ENCODE measurements at places on chromosomes 12 and 14.

- DNase-seq, result no peak
These were observed 11.7 kb downstream of the CCDC88C start for GRCh38 chr14:91405724-91406435.

DNA sequence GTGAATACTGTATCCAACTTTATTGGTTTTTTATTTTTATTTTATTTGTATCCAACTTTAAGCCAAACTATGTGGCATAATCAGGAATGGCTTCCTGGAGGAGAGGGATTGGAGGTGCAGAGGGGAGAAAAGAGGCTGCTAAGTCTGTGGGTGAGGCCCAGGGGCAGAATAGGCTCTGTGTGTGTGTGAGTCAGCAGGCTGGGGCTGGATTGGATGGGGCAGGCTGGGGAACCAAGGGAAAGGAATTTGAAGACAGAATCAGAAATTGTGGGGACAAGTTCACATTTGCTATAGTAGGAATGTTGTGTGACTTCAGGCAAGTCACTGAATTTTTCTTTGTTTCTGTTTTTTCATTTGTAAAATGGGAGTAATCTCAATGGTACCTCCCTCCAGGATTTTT, 12.8 kb upstream of the RILPL1 start:
- no peak for DNase-seq

- DNase-seq, result no peak
These were observed 399.8 kb downstream of the RGS6 start for GRCh38 chr14:72332046-72332445.

DNA sequence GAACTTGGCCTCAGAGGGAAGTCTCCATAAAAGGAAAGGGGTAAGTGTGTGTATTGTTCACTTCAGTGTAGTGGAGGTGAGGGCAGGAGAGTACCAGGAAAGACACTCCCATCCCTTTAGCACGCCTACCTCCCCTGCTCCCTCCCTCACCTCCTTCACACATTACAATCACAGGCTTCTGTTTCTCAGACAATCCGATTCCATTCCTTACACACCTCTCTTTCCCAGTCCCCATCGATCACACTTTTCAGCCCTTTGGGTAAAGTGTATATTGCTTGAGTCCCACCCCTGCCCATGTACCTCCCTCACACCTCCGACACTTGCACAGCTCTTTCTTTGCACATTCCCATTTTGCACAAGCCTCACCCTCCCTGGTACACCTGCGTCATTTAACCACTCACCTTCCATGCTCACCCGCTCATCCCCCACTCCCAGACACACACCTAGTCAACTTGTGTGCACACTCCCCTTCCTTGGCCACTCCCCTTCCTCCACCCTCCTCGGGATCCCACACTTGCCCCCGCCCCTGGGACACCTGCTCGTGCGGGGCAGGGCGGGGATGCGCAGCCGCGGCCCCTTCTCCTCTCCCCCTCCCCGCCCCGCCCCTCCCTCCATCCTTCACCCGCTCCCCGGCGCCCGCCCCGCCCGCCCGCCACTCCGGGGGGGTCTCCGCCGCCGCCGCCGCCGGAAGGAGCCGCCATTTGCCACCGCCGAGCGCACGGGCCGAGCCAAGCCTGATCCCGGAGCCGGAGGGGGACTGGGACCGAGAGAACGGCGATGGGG, at the start of gene MARCHF9:
Gene MARCHF9, plus strand, starts transcription at position 693 of the 783 bp plus-strand sequence. CDS start 426 bp downstream, outside the sequence.
- peak; percentile 76 for DNase-seq

- no peak for DNase-seq
These were observed 440.7 kb upstream of the PDE3A start for GRCh38 chr12:19927661-19928060.

- no peak for DNase-seq
These were observed 23.0 kb upstream of the MYL2 start for GRCh38 chr12:110943373-110943772.

- no peak for DNase-seq
These were observed 18.0 kb downstream of the PLEKHH1 start for GRCh38 chr14:67551123-67551522.

DNA sequence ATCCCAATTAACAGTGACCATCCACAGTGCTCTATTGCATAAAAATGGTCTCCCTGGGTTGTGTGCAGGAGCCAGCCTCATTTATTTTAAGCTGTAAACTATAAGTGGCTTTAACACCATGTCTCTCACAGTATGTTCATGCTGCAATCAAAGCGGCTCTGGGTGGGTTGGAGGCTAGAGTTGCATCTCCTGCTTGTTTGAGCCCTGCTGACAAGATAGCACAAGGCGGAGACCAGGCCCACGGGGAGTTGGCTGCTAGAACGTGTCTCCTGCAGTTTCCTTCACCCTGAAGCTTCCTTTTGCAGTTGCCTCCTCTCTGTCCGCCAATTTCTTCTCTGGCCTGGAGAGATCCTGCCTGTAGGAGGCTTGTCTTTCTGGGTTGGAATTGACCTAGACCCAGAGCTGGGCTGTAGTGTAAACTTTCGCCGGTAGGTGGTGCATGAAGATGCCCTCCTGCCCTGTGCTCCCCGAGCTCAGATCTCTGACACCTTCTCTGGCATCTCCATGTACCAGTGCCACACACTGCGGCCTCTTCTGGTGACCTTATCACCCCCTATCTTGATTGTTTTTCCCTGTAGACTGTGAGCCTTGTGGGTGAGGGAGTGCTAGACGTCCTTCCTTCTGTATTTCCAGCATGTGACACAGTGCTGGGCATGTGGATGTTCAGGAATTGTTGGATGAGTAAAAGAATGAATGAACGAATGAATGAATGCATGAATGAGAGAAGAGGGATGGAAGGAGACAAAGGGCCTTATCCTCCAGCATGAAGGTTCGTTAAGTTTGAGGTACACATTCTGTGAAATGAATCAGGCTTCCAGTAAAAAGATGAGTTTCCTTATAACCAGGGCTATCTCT, 10.4 kb downstream of the OTUB2 start:
- peak; percentile 60 for DNase-seq

- no peak for DNase-seq
These were observed 2.3 kb downstream of the ANKRD9 start for GRCh38 chr14:102507081-102507856.

- DNase-seq, result no peak
These were observed 6.8 kb downstream of the OR10A7 start for GRCh38 chr12:55227643-55228042.

- no peak for DNase-seq
These were observed 28.3 kb downstream of the OAS2 start for GRCh38 chr12:113006641-113007040.

DNA sequence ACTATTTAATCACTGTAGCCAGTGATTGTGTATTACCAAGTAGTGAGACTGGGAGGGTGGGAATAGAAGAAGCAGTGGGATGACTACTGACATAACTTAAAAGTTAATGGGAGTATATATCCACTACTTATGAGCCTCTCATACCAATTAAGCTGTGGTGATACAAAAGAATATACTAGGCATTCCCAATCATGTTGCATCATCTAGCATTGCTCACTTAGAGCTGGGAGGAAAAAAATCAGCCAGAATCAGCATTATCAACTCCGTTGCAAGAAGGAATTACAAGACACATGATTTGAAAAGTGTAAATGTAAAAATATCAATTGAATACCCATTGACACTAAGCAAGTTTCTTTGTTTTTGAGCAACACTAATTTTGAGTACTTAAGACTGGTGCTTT, 745 bp upstream of the PPP1R36 start:
- DNase-seq, result no peak

GRCh38 chr12:65560286-65560685, 264.0 kb upstream of the HMGA2 start:
- DNase-seq, result no peak

DNA sequence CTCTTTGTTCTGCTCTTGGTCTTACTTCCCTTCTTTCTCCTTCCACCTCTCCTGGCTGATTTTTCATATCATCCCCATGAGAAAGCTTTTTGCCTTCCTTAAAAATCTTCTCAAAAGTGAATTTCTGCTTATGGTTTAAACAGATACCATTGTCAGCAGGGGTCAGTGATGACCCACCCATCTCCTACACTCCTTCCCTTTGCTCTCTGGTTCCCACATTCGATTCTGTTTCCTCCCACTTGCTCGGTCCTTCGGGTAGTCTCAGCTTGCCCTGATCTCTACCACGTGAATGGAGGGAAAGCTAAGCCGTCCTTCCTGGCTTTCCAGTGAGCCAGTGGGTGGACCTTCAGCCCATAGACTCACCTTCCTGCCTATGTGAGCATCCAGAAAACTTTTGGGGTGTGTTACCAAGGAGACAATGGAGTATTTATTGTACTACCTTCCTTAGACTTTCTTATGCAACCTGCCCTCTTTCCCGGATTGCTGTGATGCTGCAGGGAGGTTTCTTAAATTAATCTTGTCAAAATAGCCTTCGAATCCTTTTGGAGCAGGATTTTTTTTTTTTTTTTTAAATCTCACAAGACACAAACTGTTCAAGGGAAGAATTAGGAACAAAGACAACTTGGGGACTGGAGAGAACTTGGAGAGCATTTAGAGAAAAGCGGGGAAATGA, 306.3 kb downstream of the CACNA1C start:
- no peak for DNase-seq

DNA sequence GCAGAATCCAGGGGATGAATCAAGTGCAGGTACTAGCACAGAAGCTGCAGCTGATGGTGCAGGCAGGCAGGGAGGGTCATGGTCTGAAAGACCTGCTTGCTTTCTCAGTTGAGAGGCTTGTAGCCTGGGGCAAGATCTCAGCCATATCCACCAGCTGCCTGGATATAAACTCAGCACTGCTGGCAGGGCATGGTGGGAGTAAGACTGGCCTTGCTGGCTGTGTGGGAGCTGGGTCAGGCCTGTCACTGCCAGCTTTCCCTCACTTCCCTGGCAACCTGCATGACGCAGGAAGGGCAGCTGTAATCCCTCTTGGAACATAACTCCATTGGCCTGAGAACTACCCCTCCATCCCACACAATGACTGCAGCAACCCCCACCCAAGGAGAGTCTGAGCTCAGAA, 230.1 kb downstream of the ANO6 start:
- no peak for DNase-seq

DNA sequence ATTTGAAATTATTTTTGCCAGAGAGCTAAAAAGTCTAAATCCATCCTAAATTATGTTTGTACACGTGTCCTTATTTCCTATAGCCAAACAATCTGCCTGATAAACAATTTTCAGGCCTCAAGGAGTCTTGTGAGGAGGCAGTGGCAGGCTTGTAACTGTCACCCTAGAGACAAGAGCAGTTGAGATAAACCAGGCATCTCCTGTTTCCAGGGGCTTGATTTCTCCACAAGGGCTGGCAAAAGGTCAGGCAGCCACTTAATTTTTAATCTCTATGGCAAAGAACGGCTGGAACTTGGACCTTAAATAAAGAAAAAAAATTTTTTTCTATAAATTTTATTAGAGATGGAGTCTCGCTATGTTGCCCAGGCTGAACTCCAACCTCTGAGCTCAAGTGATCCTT, 15.5 kb downstream of the PKP2 start:
- DNase-seq, result no peak

GRCh38 chr12:56695327-56696101, 7.4 kb upstream of the PTGES3 start:
- DNase-seq, result no peak

- DNase-seq, result no peak
These were observed 340.2 kb downstream of the AEBP2 start for GRCh38 chr12:19779395-19780056.

DNA sequence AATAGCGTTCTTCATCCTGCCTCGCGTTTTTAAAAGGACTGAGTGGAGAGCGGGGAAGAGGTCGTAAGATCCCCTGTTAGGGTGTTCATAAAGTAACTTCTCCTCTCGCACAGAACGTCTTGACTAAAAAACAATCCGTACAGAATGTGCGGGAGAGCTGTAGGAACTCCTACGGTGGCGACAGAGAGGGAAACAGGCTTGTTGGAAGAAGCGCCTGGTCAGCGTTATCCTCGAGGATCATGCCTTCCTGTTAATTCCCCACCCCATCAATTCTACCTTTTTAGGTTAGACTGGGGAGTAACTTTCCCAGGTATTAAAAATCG, 399 bp upstream of the WASHC4 start:
- DNase-seq, result no peak

DNA sequence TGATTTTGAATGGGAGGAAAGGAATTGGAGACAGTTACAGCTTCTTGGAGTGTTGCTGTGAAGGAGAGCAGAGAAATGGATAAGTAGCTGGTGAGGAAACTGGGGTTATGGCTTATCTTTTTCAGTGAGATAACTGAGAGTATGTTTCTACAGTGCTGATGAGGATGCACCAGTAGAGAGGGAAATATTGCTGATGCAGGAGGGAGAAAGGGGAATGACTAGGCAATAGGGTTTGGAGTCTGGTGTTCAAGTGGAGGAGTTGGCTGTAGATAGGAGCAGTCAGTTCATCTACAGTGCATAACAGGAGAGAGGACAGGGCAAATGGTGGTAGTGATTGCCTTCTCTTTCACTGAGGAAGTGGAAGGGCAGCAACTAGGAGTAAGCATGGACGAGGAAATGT, 33.0 kb downstream of the SPATS2 start:
- no peak for DNase-seq

DNA sequence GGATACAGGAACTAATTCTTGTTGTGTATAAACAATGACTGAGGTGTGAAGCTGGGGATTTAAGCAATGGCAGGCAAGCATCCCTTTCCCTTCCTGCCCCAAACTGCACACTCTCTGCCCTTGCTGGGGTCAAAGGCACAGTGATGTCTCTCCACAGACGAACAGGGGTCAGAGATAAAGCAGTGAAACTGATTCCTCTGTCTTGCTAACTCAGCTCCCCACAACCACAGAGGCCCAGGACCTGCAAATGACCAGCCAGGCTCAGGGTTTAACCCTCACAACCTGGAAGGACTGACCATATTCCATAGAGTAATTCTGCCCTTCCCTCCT, 67.2 kb downstream of the CCDC88C start:
- DNase-seq, result no peak

- DNase-seq, result no peak
These were observed 7.0 kb downstream of the CLEC1B start for GRCh38 chr12:9991876-9992275.

DNA sequence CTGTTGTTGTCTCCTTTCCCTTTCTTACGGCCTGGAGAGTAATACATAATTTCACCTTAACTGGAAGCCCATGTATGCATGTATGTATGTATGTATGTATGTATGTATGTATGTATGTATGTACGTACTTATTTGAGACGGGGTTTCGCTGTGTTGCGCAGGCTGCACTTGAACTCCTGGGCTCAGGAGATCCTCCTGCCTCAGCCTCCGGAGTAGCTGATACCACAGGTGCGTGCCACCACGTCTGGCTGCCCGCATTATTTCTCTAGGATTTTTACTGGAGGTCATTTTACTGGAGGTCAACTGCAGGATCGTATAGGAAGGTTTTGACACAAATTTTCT, 644 bp upstream of the OS9 start:
- no peak for DNase-seq

DNA sequence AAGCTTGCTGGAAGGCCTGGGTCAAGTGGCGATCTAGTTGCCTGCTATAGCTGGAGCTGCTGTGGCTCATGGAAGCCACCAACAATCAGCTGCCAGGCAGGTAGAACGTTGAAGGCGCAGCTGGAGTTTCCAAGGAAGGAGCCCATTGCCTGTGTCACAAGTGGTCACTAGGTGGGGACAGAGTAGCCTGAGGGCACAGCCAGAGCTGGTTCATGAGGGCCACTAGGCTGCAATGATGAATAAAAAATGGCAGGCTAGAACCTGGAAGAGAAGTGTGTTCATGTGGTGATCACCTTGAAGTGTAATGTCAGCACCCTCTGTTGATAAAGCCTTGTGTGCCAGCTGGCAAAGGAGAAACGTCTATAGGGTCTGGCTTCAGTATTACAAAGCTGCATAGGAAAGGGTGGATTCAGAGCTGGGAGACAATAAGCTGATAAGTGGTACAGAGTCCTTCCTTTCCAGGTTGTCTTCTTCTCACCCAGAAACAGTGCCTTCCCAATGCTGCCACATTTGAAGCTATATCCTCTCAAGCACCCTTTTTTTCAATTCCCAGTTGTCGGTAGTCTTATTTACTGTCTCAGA, 165.8 kb downstream of the EMP1 start:
- peak; percentile 1 for DNase-seq

GRCh38 chr14:105299654-105300541, 903 bp downstream of the BRF1 start:
- no peak for DNase-seq

Data from effector CD8-positive, alpha-beta T cell (primary cell).